ENCODE measurements at places on chromosomes 3 and 15.

DNA sequence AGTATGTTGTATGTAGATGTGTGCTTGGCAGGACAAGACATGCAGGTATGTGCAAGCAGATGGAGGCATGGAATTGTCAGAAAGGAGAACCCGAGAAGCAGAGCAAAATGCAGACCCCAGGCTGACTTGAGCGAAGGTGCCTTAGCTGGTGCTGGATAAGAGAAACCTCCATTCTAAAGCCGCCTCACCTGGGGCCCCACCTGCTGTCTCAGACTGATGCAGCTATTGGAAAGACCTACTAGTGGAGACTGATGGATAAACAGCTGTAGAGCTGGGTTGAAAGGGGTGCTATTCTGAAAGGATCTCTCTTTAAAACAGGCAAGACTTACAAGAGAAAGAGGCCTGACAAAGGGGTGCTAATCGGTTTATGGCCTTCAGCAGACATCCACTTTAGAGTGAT, 86.2 kb downstream of the EPHB1 start:
- DNase-seq = no peak

- DNase-seq = no peak
These were observed 314.1 kb upstream of the IL12A start for GRCh38 chr3:159674583-159674982.

GRCh38 chr3:187744169-187745151, 808 bp downstream of the BCL6 start:
- DNase-seq = no peak

- no peak for DNase-seq
These were observed 1.2 kb upstream of the HGD start for GRCh38 chr3:120683213-120683612.

- DNase-seq = no peak
These were observed 42.3 kb downstream of the TM4SF18 start for GRCh38 chr3:149291178-149291577.

GRCh38 chr15:98076021-98076816, 115.7 kb downstream of the ARRDC4 start:
- no peak for DNase-seq

- no peak for DNase-seq
These were observed 1022.4 kb downstream of the FHIT start for GRCh38 chr3:60228823-60229222.

- no peak for DNase-seq
These were observed 2.5 kb downstream of the RORA start for GRCh38 chr15:61226361-61227256.

- DNase-seq = no peak
These were observed 11.5 kb upstream of the GATA2 start for GRCh38 chr3:128504533-128504915.

DNA sequence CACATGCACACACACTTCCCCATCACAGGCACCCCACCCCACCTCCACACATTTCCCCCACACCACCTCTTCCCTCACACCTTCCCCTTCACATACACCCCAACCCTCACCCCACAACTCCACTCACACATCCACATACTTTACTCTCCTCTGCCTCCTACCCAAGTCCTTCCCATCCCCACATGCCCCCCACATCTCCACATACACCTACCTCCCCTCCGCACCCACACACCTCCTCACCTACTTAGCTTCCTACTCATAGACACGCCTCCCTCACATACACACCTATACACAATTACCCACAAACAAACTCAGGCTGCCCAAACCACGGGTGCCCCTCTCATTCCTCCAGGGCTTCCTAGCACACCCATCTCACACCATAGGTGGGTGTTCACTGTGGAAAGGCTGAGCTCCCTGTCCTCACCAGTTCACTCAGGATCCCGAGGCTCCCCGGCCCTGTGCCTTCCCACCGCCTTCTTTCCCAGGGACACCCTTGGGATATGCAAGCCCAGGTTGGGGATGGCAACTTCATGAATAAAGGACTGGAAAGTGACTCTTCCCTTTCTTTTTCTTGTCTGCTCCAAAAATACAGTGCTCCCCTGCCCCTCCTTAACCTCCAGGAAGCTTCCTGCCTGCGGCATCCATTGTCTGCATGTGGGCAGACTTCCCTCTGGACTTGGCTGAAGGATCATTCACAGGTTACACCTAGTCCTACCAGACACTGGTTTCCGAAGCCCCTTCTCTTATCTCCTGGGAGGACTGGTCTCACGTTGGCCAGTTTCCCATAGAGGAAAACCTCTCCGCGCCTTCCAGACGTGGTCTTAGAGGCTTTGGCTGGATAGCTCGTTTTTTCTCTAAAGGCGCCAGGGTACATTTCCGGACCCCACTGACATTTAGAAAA, 61.5 kb downstream of the SLCO2A1 start:
- no peak for DNase-seq

DNA sequence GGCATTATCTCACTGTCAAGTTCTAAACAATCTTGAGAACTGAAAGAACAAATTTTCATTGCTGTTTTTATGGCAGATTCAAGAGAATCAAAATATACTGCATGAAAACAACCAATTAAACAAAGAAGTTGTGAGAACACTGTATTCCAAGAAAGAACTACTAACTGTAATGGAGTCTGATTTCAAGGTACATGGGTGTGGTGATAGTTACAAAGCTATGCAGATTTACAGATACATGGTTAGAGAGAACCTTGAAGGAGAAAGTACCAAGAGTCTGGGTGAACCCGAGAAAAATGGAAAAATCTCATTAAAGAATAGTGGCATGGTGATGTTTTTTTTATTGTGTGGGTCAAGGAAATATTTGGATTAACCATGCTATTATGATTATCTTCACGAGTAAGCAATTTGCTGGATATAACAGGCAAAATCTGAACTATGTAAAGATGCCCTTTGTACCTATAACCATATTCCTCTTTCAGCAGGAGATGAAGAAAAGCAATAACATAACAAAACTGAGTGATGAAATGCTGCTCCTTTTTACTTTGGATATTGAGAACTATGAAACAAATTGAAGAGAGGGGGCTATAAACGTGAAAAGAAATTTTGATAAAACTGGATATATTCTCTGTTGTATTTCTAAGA, 100.4 kb downstream of the PLSCR2 start:
- DNase-seq = no peak

- no peak for DNase-seq
These were observed 62.8 kb upstream of the CSPG4 start for GRCh38 chr15:75775296-75776064.

DNA sequence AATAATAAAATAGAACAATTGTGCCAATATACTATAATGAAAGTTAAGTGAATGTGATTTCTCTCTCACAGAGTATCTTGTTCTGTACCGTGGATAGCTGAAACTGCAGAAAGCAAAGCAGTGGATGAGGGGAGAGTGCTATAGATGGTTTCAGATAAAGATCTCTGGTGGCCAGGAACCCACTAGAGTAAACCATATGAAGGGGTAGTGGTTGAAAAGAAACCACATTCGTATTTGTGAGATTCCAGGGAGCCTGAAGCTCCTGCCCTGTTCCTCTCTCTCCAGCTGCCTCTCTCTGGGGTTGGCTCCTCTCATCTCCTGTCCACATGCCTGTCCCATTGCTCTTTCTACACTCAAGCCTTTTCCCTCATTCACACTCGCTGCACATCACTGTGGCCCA, 8.9 kb downstream of the ABHD17C start:
- no peak for DNase-seq

DNA sequence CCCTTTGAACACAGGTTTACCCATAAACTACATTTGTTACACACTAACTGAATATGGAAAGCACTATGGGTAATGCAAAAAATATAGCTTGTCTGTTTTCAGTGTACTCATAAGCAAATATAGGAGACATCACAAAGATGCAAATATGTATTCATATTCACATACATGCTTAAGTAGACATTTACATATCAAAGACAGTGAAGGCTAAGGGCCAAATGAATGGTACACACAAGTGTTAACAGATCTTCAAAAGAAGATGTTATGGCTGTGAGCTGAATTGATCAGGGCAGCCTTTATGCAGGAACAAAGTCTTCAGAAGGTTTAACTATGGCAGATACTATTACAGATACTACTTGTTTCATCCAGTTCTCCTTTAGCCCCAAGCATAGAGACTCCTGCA, 384.1 kb downstream of the FHIT start:
- no peak for DNase-seq

DNA sequence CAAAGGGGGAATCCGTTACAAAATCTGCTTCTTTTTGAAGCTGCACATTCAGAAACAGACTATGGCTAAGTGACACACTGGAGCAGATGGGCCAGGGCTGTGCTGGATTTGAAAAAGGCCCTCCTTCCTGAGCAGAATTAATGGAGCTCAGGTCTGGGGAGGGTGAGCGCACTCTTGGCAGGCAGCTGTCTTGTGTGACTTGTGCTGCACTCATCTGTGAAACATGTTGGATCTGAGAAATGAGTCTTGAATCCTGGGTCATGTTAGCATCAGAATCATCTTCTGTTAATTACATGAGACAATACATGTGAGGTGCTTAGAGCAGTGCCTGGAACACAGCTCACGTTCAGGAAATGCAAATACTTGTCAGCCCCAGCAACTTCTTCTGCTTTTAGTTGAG, 219.6 kb downstream of the THSD4 start:
- DNase-seq = no peak

- DNase-seq = no peak
These were observed 9.9 kb downstream of the B4GALT4 start for GRCh38 chr3:119230745-119231144.

- DNase-seq = no peak
These were observed 28.0 kb downstream of the KLHDC8B start for GRCh38 chr3:49199239-49199899.

DNA sequence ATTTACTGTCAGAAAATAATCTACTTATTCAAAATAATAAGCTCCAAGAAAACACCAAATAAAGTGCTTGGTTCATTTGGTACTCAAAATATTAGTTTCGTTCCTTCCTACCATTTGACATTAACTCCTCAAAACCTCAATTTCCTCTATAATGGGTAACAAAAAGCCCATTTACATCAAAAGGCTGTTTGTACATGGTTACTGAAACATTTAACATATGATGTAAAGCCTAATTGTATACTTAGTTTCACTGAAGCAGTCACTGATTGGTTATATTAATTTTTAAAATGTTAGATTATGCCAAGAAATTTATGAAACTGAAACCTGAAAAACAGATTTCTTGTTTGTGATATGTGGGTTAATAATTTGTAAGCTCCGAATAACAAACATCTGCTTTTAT, 14.7 kb downstream of the XRN1 start:
- DNase-seq = no peak

DNA sequence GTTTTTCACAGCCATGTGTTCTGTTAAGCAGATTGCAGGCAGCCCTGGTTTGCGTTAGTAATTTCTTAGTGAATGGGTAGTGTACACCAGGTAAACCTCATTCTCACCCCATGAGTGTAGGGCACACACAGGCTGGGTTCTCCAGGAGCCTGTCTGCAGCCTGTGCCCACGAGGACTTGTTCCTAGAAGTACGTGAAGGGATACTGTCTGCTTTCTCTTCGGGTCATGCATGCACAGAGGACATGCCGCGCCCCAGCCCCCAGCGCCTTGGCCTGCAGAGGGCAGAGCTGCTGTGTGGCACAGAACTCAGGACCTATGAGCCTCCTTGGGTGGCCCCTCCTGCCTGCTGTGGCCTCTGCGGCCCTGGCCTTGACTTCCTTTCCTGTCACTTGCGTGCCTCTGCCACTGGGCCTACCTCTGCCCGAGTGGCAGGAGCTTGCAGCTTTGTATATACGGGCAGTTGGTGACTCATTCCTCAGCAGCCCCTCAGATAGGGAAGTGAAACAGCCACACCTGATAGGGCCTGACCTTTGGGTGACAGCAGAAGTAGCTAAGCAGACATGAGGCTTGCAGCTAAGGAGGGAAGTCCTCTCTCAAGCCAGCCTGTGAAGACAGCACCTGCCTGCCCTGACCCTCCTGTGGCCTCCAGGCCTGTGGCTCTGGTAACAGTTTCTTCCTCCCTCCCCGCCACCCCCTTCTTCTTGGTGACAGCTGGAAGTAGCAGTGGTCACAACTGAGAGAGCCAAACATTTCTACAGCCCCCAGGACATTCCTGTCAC, 19.5 kb downstream of the PPCDC start:
- no peak for DNase-seq

- no peak for DNase-seq
These were observed 921 bp downstream of the MGLL start for GRCh38 chr3:127821394-127821793.

GRCh38 chr3:128572644-128573105, 77.9 kb downstream of the RPN1 start:
- no peak for DNase-seq

- no peak for DNase-seq
These were observed 62.7 kb upstream of the DNAJC19 start for GRCh38 chr3:181052256-181052655.

- DNase-seq = no peak
These were observed 54.3 kb downstream of the ATP2C1 start for GRCh38 chr3:130948001-130948773.

- DNase-seq = no peak
These were observed 1460.4 kb upstream of the ALCAM start for GRCh38 chr3:103906304-103906703.

- DNase-seq = no peak
These were observed 250.9 kb upstream of the SEMA6D start for GRCh38 chr15:47466357-47466756.

DNA sequence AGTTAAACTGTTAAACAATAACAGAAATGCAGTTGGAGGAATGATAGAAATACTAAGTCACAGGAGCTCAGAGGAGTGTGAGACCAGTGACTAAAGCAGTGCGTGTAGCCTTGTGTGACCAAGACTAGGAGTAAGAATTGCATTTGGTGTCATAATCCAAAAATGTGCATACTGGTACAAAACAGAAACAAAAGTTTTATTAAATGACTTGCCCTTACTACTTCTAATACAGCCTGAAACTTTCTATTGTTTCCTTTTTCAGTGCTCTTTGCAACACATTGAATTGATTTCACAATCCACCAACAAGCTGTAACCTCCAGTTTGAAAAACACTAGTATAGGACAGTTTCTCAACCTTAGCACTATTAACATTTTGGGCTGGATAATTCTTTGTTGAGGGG, 17.1 kb downstream of the SNX1 start:
- no peak for DNase-seq

DNA sequence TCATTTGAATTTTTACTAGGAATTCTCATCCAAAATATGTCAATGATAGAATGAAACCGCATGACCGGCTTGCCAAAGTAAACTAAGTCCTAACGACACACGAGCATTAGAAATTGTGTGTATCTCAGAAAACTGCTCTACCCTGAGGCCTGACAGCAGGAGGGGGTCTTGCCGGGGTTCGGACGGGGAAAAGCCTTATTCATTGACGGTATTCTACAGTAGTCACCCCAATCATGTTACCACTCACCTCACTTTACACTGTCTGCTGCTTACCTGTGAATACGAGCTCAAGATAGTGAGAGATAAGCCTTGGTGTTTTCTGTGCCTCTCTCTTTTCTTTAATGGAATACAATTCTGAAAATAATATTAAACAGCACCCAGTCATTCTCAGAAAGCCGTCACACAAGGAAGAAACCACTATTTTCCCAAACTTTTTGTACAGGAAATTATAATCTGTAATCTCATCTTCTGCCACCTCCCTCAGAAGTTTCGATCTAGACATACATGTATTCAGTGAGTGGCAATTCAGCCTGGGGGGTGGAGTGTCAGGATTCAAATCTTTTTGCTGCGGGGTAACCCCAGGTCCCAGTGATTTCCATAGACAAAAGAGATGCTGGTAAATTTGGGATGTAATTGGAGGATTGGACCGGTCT, 492 bp upstream of the FAM43A start:
- no peak for DNase-seq

- DNase-seq = no peak
These were observed 74.3 kb upstream of the SLCO2A1 start for GRCh38 chr3:134104031-134104430.
